ENCODE measurements at places on chromosomes 3 and 15.

DNA sequence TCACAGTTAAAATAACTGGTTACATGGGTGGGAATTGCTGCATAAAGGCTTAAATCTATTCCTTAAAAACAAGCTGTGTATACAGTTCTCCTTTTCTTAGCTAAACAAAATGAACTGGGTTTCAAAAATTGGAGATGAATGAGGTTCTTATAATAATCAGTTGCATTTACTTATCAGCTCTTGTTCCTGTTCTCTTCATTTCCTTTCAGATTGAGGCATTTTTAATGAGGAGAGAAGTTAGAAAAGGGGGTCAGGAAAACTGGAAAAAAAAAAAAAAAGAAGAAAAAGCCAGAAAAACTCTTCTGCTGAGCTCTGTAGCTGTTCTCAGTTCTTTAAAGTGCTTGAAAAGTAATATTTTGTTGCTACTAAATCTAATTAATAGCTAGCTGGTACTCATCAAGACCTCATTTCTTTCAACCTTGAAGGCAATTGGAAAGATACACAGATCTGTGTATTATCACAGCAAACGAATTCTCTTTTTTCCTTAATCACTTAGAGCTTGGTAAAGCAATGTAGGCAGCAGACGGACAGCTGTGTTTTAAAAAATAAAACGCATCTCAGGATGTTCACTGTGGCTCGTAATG is 32.2 kb downstream of the PTPRG start:
- no peak for DNase-seq

DNA sequence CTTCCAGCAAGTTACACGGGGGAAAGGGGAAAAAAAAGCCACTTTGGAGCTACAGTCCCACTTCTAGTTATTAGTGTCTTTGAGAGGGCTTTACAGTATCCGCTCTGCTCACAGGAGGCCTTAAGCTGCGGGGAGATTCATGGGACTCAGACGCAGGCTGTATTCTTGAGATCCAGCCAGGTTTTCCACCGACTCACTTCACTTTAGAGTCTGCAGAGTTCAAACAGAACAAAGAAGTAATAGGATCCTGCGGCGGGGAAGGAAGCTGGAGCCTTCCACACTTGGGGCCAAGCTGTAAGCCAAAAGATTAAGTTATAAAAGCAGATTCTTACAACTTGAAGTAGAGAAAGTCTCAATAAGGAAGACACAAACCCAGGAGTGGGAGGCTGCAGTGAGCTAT is 60.2 kb upstream of the FAM174B start:
- peak; percentile 60 for DNase-seq

DNA sequence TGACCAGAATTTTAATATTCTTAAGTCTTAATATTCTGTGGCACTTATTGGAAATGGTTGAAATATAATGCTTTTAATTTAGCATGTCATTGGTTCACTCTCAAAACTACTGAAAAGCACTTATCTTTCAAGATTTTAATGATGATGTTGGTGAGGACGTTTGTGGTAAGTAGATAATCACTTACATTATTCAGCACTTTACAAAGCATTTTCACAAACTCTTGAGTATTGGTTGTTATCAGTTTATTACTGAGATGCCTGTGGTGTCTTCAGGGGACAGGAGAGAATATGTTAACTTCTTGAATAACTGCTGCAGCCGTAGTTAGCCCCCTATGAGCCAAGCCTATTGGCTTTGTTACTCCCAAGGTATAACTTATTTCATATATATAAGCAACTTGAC is 15.2 kb downstream of the TGFBR2 start:
- DNase-seq = no peak

DNA sequence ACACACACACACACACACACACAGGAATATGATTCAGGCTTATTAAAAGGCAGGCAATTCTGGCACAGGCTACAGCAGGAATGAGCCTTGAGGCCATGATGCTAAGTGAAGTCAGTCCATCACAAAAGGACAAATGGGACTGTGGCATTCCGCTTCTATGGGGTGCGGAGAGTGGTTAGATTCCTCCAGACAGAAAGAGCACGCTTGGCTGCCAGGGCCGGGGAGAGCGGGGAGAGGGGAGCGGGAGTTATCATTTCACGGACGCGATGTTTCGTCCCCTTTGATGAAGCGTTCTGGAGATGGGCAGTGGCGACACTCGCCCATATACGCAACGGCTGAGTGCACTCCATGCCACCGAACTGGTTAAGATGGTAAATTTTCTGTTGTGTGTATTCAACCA is 58.5 kb upstream of the FAM174B start:
- DNase-seq = peak; percentile 69

DNA sequence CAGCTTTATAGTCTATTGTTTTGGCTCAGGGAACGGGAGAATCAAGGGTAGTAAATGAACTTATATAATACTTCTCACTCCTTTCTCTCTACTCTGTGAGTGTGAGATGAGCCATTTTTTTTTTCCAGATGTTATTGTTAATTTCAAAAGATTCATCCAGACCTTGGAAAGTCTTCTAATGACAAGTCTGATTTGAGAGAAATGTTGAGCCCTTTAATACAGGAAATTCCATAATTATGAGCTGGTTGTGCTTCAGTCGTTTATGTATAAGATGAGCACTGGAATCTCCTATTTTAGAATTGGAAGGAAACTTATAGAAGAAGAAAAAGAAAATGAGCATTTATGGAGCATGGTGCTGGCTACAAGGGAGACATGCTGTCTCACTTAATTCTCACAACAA is 92.0 kb downstream of the FBN1 start:
- no peak for DNase-seq

GRCh38 chr3:114362815-114363214 is 69.0 kb downstream of the TIGIT start:
- DNase-seq = no peak

DNA sequence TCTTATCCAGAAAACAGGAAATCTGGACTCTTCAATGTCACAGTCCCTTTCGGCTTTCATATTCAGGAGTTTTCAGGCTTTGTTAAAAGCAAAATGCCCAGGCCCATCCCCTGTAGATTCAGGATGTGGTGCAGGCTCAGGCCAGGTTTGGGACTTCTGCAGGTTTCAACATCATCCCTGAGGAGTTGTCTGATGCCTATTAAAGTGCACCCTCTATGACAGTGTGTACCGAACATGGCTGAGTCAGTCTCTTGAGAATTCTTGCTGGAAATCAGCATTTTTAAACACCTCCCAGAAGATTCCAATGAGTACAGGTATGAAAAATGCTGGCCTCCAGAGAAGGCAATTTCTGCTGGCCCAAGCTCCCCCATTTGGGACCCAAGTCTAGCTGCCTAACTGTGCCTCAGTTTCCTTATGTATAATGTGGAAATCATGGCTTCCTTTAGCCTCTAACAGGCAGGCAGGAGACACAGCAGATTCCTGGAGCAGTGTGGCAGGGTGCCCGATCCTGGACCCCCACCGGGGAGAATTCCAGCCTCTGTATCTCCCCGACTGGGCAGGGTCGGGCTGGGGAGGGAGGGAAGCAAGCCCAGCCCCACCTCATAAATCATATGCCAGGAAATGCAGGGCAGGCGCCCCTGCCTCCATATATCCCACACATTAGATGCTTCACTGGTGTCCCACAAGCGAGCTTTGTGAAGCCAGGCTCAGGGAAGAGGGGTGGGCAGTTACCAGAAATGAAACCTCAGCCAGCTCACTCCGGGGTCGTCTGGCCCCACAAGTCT is 44.4 kb upstream of the SLC6A11 start:
- DNase-seq = no peak

DNA sequence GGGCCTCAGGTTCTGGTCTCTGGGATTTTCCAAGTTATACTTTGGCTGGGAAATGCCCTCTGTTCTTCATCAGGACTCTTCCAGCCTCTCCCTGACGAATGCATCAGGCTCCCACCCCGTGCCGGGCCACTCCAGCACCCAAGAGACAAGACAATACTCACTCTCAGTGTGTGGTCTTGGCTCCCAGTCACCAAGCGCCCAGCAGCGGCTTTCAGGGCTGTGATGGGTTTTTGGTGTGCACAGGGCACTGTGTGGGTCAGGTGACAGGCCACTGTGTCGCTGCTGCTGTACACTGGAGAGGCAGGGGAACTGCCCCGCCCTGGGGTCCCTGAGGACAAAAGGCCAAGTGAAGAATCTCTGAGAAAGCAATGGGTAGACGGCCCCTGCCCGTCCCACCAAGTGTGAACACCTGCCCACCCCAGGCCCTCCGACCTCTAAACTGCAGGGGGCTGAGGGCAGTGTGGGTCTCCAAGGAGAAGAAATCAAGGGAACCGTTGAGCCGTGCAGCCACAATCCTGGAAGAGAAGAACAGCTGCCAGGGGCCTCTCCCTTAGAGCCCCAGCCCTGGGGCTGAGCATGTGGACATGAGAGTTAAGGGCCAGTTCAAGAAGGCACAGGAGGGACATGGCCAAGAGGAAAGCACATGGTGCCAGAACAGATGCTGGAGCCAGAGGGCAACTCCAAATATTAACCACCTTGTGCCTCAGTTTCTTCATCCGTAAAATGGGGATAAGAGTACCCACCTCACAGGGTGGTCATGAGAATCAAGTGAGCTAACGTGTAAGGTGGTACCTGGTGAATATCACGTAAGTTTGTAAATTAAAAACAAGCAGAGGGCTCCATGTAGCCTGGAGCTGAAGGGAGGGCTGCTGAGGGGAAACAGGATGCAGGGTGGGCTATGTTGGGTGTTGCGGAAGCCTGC is 34.1 kb downstream of the PTPN23 start:
- DNase-seq = no peak

DNA sequence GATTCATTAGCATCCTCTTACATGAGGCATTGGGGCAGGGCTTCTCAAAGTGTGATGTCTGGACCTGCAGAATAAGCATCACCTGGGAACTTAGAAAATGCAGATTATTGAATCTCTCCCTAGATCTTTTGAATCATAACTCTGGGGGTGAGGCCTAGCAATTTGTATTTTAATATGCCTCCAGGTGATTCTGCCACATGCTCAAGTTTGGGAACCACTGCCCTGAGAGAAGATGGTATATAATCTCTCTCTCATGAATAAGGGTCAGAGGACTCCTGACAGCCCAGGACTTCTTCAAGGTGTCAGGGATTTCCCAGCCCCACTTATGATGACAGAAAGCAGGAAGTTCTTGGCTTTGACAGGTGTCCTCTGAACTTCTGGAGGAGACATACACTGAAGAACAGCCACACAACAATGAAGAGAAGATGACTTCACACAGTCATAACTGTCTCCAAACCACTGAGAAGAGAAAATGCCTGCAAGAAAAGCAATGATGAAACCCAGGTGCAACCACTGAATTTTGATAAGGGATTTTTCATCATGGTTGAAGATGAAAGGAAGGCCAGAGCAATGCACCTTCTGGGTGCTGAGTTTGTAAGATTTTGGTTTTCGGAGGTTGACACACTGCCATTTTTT is 211.9 kb upstream of the MRPL3 start:
- no peak for DNase-seq

- DNase-seq = no peak
These were observed 127.7 kb upstream of the SAMMSON start for GRCh38 chr3:69871868-69872267.

DNA sequence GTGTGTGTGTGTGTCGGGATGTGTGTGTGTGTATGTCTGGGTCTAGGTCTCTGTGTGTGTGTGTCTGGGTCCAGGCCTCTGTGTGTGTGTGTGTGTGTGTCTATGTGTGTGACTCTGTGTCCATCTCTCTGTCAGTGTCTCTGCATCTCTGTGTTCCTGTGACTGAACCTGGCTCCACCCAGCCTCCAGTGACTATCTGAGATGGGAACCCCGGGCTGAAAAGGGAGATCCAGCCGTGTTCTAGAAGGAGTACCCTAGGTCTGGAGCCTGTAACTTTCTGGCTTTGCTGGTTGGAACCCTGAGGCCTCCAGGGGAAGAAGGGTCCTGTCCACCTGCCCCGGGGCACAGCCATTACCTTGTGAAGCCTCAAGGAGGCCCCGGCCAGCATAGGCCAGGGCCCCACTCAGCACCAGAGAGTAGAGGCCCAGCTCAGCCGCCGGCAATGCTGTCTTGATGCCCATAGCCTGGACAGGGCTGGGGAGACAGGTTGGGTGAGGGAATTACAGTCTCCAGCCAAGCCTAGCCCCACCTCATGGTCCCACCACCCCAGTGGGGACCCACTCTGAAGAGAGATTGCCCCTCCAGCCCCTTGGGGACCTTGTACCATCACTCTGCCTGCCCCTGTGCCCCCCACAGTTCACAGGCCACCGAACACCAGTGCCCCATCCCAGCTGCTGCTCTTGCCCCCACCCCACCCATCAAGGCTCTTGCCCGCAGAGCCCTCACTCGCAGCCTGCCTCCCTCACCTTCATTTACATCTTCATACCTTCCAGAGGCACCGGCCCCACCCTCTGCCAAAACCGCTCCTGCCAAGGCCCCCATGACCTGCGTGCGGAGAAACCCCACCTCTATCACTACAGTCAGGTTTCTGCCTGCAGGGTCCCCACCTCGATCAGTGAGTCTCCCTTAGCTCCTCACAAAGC is 2.0 kb downstream of the HHATL start:
- no peak for DNase-seq

DNA sequence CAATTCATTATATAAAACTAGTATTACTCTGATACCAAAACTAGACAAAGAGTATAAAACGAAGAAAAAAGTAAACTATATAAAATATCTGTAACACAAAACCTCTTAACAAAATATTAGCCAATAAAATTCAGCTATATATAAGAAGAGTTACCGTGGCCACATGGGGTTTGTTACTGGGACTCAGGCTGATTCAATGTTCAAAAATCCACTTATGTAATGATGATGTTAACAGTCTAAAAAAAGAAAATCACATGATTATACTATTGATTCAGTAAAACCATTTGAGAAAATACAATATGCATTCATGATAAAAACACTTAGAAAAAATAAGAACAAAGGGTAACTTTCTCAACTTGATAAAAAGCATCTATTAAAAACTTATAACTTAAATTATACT is 18.3 kb downstream of the P2RY1 start:
- DNase-seq = no peak

DNA sequence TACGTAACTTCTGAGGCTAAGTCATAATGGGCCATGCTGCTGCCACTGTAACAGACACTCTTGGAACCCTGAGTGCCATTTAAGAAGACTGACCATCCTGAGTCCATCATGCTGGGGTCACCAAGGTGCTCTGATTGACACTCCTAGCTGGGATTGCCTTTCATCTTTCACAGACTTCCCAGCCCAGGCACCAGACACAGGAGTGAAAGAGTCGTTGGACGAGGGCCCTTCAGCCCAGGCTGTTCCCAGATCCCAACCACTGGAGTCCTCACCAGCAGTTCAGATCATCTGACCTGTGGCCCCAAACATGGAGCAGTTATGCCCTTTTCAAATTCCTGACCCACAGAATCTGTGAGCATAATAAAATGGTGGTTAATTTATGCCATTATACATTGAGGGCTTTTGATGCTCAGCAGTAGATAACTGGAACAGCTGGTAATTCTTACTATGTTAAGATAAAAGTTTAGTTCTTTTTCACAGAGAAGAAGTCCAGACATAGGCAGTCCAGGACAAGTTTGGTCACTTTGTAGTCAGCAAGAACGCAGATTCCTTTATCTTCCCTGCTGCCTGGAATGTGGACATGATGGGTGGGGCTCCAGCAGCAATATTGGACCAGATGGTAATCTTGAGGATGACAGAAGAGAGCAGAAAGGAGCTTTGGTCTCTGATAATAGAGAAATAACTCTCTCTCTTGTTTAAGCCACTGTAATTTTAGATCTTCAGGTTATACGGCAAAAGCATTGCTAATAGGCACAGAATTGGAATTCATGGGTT is 7.3 kb upstream of the EHD4 start:
- no peak for DNase-seq

All from left hindlimb (tissue), 1 donor.